ENCODE measurements at places on chromosomes 4 and X. TPM values are rescaled to one million over a fixed set of nuclear protein-coding genes. Genes with fewer than 3 reads are reported as not detected.

- no peaks in the 10 kb centered on the region for H3K36me3 ChIP-seq
- H3K4me1 ChIP-seq = no peaks in the 10 kb centered on the region
- DNase-seq = no peak
- no peak overlapping the region for H3K27ac ChIP-seq
Observed at GRCh38 chr4:2451036-2451520, 17.8 kb upstream of the RNF4 start.

DNA sequence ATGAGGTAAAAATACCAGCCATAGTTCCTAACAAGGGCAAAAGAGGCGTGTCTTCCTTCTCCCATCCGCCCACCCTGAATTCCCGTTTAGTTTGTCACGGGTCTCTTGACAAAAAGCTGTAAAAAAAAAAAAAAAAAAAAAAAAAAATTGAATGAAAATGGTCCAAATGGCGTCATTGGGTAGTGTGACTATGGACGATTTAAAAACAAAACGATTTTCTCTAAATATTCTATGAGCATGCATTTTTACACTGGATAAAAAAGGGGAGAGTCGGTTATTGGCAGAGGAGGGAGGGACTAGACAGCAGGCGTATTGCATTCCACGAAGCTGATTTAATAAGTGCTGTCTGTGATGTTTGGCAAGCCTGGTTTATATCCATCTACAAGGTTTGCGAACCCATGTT is at the start of gene FAM133A:
Gene FAM133A (plus strand): TSS at position 338 of the 403 bp plus-strand sequence. CDS start 35,214 bp downstream, outside the sequence.
- H3K27me3 ChIP-seq = no peaks in the 10 kb centered on the region
- no peaks in the 10 kb centered on the region for H3K4me1 ChIP-seq
- H3K36me3 ChIP-seq = no peaks in the 10 kb centered on the region
- DNase-seq = no peak
- H3K4me3 ChIP-seq = peak within 1 kb of the TSS; percentile 55

DNA sequence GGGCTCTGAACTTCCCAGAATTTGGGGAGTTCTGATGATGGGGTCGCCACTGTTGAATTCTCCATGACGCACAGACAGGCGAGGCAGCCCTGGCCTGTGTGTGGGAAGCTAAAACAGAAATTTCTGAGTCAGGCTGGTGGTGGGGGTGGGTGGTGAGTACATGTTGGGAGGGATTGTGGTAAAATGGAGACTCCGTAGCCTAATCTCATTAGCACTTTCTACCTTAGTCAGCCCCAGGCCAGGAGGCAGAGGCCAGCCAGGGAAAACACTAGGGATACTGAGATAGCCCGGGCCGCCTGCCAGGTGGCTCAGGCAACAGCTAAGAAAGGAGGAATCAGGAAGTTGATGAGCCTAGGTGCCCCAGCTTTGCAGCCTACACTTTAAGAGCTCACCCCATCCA is 39.3 kb upstream of the NHSL2 start:
- no peak overlapping the region for H3K4me3 ChIP-seq
- no peak overlapping the region for H3K27ac ChIP-seq
- no peaks in the 10 kb centered on the region for H3K27me3 ChIP-seq

DNA sequence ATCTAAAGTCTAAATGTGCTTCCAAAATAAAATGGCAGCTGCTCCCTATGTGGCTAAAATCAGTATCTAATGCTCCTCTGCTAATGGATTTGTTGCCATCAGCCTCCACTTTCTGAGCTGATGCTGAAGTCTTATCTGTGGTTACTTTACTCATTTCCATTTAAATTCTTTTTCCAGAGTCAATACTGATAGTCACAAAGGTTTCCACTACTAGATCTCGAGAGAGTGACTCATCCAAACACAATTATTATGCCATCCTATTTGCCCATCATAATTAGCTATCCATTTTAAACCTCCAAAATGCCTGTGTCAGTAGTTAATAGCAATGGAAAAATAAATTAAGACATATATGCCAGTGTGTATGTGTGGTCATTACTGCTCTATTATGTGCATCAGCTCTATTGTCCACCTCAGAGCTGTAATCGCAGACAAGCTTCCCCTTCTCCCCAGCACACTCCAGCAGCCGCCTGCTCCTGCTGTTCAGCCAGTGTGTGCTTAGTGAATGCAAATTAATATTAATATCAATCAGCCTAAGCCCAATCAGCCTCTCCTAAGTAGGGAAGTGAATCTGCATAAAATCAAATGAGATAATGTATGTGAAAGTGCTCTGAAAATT is 199.8 kb upstream of the ZIC3 start:
- H3K27ac ChIP-seq = no peak overlapping the region
- H3K4me3 ChIP-seq = no peak overlapping the region
- no peaks in the 10 kb centered on the region for H3K36me3 ChIP-seq
- no peak for DNase-seq

Gene USP17L19
- total RNA-seq = not detected

GRCh38 chr4:11636031-11636430 is 207.3 kb upstream of the HS3ST1 start:
- H3K36me3 ChIP-seq = no peaks in the 10 kb centered on the region
- H3K27ac ChIP-seq = no peak overlapping the region
- H3K4me1 ChIP-seq = no peaks in the 10 kb centered on the region
- DNase-seq = no peak

DNA sequence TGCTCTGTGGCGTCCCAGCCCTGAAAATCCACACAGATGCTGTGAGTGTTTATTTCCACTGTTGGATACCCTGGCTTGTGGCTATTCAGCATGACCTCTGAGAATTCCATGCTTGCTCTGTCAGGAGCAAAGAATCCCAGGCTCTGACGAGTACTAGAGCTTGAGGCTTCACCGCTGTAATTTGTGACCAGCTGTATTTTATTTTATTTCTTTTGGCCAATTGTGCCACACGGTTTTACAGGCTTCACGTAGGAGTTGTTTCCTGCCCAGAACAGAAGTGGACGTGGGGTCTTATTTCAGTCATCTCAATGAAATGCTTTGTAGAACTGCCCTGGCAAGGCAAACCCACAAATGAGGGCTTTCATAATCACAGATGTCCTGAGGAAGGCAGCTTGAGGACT is 69.4 kb upstream of the CLDN34 start:
- H3K4me3 ChIP-seq = no peak overlapping the region
- no peak for DNase-seq
- H3K4me1 ChIP-seq = no peaks in the 10 kb centered on the region
- no peaks in the 10 kb centered on the region for H3K27me3 ChIP-seq
- no peaks in the 10 kb centered on the region for H3K36me3 ChIP-seq
- no peak overlapping the region for H3K27ac ChIP-seq

Gene RBM47
- total RNA-seq = 1.4 TPM

- H3K4me3 ChIP-seq = no peak overlapping the region
- DNase-seq = no peak
- H3K36me3 ChIP-seq = peaks cover 6% of the 10 kb centered on the region
- peaks cover 1% of the 10 kb centered on the region for H3K4me1 ChIP-seq
- no peaks in the 10 kb centered on the region for H3K27me3 ChIP-seq
Observed at GRCh38 chr4:77022560-77023179, 53.1 kb downstream of the CCNI start.

Gene RTL5
- total RNA-seq = 1.00 TPM

DNA sequence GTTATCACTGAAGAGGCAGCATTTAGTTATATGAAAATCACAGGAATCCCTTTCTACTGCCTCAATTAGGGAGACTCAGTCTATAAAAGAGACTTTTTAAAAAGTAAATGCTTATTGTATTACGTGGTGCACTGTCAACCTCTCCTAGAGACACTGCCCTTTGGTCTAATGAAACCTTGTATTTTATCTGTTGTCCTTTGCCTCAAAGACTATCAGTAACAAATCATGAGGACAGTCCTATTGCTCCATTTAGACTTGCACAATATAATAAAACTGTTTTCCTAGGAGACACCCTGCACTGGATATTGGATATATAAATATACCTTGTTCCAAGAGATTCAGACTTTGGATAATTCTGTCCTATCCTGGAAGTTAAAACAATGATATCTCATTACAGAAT is 34.2 kb downstream of the VCX3A start:
- no peaks in the 10 kb centered on the region for H3K36me3 ChIP-seq
- H3K27me3 ChIP-seq = no peaks in the 10 kb centered on the region
- H3K27ac ChIP-seq = no peak overlapping the region
- H3K4me3 ChIP-seq = no peak overlapping the region
- no peaks in the 10 kb centered on the region for H3K4me1 ChIP-seq

GRCh38 chr4:147247579-147247978 is 233.3 kb upstream of the EDNRA start:
- no peaks in the 10 kb centered on the region for H3K4me1 ChIP-seq
- no peaks in the 10 kb centered on the region for H3K27me3 ChIP-seq
- no peaks in the 10 kb centered on the region for H3K36me3 ChIP-seq
- DNase-seq = no peak

GRCh38 chr4:174248407-174248806 is 35.1 kb downstream of the FBXO8 start:
- no peaks in the 10 kb centered on the region for H3K4me1 ChIP-seq
- no peak overlapping the region for H3K27ac ChIP-seq
- no peak for DNase-seq

GRCh38 chr4:26227601-26228229 is 93.1 kb upstream of the RBPJ start:
- H3K27ac ChIP-seq = no peak overlapping the region
- no peaks in the 10 kb centered on the region for H3K4me1 ChIP-seq
- no peaks in the 10 kb centered on the region for H3K27me3 ChIP-seq
- H3K4me3 ChIP-seq = no peak overlapping the region
- no peaks in the 10 kb centered on the region for H3K36me3 ChIP-seq
- DNase-seq = no peak

GRCh38 chr4:102868153-102868780 is 525 bp upstream of the CISD2 start:
- H3K36me3 ChIP-seq = no peaks in the 10 kb centered on the region
- H3K4me3 ChIP-seq = peak overlapping the region; percentile 80
- H3K4me1 ChIP-seq = peaks cover 26% of the 10 kb centered on the region
- H3K27ac ChIP-seq = peak overlapping the region; percentile 98

- no peaks in the 10 kb centered on the region for H3K27me3 ChIP-seq
- H3K36me3 ChIP-seq = no peaks in the 10 kb centered on the region
- no peak for DNase-seq
Observed at GRCh38 chr4:70099206-70099605, 49.0 kb downstream of the HTN1 start.

Gene ZGRF1
- 22.9 TPM for total RNA-seq

- DNase-seq = no peak
- H3K4me1 ChIP-seq = no peaks in the 10 kb centered on the region
- H3K27me3 ChIP-seq = no peaks in the 10 kb centered on the region
- H3K4me3 ChIP-seq = no peak overlapping the region
Observed at GRCh38 chr4:169136796-169137557, 126.9 kb upstream of the CBR4 start.

- peaks cover 3% of the 10 kb centered on the region for H3K27me3 ChIP-seq
- no peak overlapping the region for H3K27ac ChIP-seq
- no peak overlapping the region for H3K4me3 ChIP-seq
- DNase-seq = no peak
- H3K4me1 ChIP-seq = no peaks in the 10 kb centered on the region
Observed at GRCh38 chr4:76525751-76526150, 90.7 kb downstream of the SHROOM3 start.

Gene TLR2
- total RNA-seq = 0.53 TPM

Gene PTCHD1
- not detected for total RNA-seq

DNA sequence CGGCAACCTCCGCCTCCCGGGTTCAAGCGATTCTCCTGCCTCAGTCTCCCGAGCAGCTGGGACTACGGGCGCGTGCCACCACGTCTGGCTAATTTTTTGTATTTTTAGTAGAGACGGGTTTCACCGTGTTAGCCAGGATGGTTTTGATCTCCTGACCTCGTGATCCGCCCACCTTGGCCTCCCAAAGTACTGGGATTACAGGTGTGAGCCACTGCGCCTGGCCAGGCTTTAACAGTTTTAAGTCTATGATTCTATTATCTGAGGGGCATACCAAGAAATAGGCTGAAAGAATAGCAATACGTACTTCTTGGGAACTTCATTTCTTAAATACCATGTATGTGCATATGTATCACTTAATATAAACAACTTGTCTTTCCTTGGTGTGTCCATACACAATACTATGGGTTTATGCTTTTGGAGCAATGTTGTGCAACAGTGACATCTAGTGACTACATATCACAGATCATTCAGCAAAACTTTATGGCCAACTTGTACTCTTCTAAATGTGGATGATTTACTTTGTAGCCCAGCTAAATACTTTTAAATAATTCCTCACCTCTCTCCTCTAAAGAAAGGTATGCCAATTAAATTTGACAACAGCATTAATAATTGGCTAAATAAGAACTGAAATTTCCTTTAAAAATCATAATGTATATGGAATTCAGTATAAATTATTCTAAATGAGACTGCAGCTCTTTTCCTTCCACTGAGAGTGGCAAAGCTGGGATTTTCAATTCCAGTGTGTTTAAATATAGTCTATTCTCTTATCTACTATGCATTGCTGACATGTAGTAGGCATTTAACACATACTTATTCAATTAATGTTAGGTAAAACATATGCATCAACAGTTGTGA is 10.4 kb downstream of the SLC9B1 start:
- H3K4me1 ChIP-seq = no peaks in the 10 kb centered on the region
- H3K27ac ChIP-seq = no peak overlapping the region
- no peaks in the 10 kb centered on the region for H3K36me3 ChIP-seq
- no peaks in the 10 kb centered on the region for H3K27me3 ChIP-seq
- H3K4me3 ChIP-seq = no peak overlapping the region

Data from CD8-positive, alpha-beta memory T cell (primary cell).